ENCODE measurements at places on chromosomes 6 and 20. TPM values are rescaled to one million over a fixed set of nuclear protein-coding genes. Genes with fewer than 3 reads are reported as not detected.

APCDD1L gene
- total RNA-seq: not detected

FYN gene
- total RNA-seq: 125 TPM

C6orf120 gene
- total RNA-seq: 17.0 TPM

SRSF12 gene
- not detected for total RNA-seq

GUCA1A gene
- total RNA-seq: not detected

PRSS35 gene
- total RNA-seq: not detected

SLC17A1 gene
- total RNA-seq: not detected

YWHAB gene
- 289 TPM for total RNA-seq

MUCL3 gene
- total RNA-seq: not detected

Measured in T-helper 2 cell treated with Interferon-gamma antibody and Interleukin-4, amounts not matched to agents 100 ng/mL and 5 ng/mL, for 36 hours (primary cell).